ENCODE measurements at places on chromosomes 13 and 19.

GRCh38 chr19:17686023-17686521 lies 2.1 kb downstream of the UNC13A start:
- DNase-seq, result no peak

DNA sequence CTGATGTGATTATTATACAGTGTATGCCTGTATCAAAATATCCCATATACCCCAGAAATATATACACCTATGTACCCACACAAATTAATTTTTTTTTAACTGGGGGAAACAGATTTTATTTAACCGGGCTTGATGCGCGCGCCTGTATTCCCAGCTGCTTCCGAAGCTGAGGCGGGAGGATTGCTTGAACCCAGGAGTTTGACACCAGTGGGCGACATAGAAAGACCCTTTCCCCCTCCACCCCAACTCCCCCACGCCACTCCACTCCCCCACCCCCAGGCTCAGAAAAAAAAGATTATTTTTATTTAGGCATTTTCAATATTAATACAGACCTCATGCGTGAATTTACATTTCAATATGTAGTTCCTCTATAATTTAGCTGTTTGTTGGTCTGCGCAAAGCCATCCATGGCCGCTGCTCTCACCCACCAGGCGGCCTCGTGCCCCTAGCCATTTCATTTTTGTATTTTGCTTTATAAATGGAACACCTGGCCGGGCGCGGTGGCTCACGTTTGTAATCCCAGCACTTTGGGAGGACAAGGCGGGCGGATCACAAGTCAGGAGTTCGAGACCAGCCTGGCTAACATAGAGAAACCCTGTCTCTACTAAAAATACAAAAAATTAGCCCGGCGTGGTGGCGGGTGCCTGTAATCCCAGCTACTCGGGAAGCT lies 836 bp upstream of the VPS36 start:
- no peak for DNase-seq

GRCh38 chr19:51145916-51146493 lies 3.9 kb downstream of the SIGLEC7 start:
- no peak for DNase-seq

DNA sequence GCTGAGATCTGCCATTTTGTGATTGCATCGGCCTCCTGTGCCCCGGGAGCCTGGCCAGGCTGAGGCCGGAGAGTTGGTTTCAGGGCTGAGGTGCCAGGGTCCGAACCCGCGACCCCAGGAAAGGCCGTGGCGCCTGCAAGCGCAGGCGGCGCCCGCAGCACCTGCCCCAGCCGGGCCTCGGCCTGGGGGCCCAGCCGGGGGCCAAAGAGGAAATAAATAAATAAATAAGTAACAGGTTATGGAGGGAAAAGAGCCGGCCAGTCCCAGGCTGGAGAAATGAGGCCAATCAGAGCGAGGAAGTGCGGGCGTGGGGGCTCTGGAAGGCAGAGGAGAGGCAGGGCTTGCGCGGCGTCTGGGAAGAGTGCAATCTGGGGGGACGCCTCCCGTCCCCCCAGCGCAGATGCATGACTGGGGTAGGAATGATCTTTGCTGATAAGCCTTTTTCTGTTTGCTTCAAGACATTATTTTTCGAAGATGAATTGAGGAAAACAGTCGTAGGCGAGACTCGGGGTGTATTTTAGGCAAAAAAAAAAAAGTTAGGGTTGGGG lies 145.6 kb upstream of the ZNF536 start:
- DNase-seq, result no peak

DNA sequence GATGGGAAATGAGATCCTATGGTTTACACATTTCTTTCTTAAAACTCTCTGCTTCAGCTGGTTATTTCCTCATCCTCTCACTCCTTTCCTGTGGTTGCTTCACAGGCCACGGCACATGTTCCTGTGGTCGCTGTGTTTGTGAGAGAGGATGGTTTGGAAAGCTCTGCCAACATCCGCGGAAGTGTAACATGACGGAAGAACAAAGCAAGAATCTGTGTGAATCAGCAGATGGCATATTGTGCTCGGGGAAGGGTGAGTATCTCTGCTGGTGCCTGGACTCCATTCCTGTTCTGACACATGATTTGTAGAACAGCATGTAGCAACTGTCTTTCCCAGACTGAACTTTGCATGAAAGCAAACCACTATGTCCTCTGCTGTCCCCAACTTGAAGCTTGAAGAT lies 254.2 kb downstream of the ITGBL1 start:
- no peak for DNase-seq

GRCh38 chr19:4523306-4524110 lies 5.2 kb upstream of the PLIN4 start:
- DNase-seq, result peak; percentile 16

DNA sequence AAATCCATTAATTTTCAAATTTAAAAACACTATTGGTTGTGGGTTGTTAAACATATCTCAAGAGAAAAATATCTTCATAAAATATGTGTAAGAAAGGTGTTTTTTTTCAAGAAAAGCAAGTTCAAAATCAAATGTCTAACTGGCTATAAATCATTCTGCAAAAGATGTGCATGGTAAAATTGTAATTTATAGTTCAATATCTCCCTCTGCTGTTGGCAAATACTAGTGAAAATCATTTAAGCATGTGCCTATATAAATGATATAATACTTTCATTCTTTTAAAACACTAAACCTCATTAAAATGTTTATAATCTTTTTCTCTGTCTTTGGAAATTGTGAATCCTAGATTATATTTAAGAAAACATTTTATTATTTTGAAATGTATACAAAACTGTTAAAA lies 17.2 kb upstream of the SLITRK6 start:
- DNase-seq, result no peak

GRCh38 chr13:110400786-110401533 lies 93.9 kb downstream of the COL4A2 start:
- no peak for DNase-seq

GRCh38 chr19:33297401-33298145 lies 4.8 kb downstream of the CEBPA start:
- no peak for DNase-seq

- DNase-seq, result no peak
These were observed 193.3 kb downstream of the PCDH9 start for GRCh38 chr13:67036699-67037457.

- DNase-seq, result no peak
These were observed 68.3 kb upstream of the MCF2L start for GRCh38 chr13:112900691-112901091.

DNA sequence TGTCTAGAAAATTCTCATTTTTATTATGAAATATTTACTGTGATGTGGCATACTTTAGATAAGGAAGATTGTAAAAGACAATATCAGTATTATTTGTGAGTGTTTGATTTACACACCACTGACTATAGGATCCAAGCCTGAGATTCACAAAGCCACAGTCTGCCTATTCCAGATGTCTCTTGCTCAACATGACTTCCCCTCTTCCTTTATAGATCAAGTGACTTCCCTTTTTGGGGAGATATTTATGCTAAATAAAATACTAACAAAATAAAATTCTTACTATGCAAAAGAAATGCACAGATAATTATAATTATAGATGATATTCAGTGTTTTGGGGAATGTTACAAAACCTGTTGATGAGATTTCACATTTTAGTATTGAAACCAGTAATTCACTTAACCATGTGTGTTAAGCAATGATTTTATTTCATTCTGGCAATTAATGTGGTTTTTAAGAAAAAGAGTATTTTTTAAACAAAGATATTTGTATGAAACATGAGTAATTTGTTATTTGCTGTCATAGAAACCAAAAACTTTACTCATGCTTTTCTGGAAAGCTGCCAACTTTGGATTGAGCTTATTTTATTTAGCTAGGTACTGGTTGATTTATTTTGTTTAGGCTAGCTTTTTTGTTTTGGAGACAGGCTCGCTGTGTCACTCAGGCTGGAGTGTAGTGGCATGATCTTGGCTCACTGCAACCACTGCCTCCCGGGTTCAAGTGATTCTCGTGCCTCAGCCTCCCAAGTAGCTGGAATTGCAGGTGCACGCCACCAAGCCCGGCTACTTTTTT lies 13.7 kb upstream of the GPR183 start:
- no peak for DNase-seq

DNA sequence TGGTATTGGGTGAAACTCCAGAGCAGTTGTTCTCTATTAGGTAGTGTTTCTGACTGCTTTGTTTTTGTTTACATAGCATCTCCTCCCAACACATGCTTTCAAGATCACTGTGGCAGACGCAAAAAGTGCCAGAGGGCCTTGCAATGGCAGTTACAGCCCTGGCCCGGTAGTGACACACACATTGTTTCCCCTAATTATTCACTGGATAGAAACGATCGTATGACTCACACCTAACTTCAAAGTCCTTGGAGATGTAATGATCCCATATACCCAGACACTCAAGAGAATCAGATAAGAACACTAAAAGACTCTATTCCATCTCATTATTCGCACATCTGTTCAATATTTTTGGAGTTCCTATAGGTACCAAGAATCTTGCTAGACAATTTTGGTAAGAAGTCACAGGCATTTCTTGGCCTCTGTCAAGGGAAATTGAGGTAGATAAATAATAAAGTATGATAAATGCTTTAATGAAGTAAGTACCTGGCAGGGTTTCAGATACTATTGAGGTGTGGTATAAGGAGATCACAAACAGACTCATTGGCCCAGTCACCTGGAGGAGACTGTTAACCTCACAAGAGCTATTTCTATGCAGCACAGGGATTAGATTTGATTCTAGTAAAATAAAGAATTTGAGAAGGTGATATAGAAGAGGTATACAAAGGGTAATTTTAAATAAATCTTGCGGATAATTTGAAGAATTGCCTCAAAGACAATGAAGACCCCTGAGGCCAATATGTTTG lies 485.3 kb downstream of the SLITRK6 start:
- DNase-seq, result no peak

DNA sequence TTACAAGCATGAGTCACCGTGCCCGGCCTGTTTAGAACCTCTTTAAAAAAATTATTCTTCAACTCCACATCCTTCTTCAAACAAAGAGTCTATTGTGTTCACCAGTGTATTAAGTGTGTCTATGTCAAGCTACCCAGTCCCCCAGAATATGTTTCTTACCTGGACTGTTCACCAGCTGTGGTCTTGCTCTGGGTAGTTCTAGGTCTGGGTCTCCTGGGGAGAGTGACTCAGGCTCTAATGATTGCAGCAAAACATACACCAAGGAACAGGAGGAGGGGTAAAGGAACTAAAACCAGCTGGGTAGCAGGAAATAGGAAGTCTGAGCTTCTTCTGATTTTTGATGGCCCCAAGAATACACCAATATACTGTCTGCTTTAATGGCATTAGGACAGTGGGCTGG lies at the start of gene FPR1:
Gene FPR1, minus strand, starts transcription at position 224 of the 400 bp plus-strand sequence. CDS start 4,884 bp downstream, outside the sequence.
- no peak for DNase-seq

DNA sequence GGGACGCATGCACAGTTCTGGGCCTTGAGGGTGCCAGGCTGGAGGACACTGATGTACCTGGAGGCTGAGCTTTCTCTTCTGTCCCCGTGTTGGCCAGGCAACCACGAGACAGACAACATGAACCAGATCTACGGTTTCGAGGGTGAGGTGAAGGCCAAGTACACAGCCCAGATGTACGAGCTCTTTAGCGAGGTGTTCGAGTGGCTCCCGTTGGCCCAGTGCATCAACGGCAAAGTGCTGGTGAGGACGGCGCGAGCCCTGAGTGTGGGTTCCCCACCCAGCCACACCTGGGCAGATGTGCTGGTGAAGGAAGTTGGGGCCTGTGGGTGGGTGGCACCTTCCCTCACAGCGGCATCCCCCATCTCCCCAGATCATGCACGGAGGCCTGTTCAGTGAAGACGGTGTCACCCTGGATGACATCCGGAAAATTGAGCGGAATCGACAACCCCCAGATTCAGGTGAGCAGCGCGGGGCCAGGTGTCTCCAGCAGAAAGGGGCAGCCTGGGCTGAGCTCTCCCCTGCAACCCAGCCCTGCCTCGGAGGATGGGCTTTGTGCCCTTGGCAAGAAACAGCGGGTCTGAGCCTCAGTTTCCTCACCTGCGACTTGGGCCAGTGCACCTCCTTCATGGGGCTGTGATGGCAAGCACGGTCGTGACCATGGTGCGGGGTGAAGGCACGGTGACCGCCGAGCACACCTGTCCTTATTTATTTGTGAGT lies 26.2 kb downstream of the CCDC8 start:
- DNase-seq, result no peak

DNA sequence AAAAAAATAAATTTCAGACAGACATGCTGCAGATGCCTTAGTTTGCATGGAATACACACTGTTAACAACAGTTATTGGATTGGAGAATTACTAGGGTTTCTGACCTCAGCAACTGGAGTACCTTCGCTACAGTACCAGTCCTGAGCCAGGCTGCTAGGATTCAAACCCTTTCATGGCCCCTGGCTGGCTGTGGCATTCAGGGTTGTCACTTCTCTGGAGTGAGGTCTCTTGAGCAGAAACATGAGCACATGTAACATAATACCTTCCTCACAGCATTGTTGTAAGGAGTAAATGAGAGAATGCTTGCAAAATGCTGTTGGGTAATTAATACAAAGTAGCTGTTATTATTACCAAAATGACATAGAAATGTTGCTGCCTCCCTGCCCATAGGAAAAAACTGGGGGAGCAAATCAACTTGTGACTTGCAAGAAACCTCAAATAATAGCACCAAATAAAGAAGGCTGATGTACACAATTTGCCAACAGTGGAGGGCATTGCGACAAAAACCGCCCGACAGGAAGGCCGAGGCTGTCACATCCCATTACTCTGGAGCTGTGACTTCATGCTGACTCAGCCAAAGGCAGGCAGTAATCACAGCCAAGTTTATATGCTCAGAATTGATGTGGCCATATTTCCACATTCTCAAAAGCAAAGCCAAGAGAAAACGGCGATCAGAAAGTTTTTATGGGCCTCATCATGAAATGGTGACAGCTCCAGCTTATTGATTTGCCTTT lies 100.4 kb downstream of the RFC3 start:
- no peak for DNase-seq

DNA sequence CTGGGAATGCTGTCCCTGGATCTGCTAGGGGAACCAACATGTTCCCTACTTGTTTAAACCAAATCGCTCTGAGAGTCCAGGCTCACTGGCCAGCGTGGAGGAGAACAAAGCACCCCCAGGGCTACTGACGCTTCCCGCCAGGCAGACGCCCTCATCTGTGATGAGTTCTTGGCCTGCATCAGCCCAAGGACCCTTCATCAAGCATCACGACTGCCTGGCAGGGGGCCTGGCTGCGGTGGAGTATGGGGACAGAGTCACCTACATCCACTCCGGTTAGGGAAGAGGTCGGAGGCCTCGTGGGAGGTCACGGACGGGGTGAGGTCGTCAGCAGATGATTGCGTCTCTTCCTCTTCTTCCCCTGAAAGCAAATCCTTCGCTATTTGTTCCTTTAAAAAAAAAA lies 17.7 kb downstream of the MIER2 start:
- DNase-seq, result no peak

GRCh38 chr13:36282821-36283432 lies 14.7 kb downstream of the CCDC169 start:
- no peak for DNase-seq

GRCh38 chr13:59211606-59212005 lies 952.1 kb downstream of the DIAPH3 start:
- no peak for DNase-seq
